ENCODE measurements at places on chromosomes 16 and 17.

DNA sequence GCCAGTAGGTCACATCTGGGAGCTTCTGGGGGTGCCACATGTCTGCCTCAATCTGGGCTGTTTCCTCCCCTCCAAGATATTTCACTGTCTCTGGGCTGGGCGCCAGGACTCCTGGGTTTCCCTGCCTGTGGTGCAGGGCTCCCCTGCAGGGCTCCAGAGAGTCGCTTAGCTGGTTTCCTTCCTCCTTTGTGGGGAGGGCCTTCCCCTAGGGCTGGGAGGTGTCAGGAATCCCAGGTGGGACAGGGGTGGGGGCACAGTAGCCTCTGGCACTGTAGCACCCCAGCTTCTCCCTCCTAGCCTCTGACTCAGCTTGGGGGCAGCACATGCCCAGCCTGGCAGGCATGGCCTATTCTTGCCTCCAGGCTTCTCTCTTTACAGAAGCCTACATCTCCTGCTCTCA, 2.6 kb downstream of the RARA start:
- no peak for DNase-seq

DNA sequence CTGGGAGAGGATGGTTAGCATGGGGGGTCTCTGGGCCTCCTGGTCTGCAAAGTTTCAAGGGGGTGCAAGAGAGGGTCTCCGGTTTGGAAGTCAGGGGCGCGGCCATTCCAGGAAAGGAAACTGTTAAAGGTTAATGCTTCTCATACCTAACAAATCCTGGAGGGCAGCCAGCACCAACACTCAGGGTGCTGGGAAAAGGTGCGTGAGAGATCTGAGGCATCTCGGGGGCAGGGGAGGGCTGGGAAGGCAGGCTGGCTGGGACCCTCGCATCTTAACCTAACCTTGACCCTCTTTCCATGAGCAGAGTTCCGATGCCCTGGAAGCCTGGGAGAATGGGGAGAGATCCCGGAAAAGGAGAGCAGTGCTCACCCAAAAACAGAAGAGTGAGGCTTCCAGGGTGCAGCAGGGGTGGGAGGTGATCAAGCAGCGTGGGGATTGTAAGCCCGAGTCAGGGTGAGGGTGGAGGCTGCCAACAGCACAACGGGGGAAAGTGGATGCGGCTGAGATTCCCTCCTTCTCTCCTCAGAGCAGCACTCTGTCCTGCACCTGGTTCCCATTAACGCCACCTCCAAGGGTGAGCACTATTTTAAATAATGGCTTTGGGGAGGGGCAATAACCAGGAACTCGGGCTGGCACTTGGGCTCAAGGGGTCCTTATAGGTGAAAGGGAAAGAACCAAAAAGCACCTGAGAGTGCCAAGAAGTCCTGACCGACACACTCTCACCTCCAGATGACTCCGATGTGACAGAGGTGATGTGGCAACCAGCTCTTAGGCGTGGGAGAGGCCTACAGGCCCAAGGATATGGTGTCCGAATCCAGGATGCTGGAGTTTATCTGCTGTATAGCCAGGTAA, 996 bp downstream of the TNFSF13 start:
- DNase-seq: no peak

- DNase-seq: no peak
These were observed 18.3 kb upstream of the CLEC18A start for GRCh38 chr16:69932691-69933392.

- DNase-seq: no peak
These were observed 32.5 kb upstream of the ENDOV start for GRCh38 chr17:80382446-80382845.

GRCh38 chr16:57689762-57690558, 4.6 kb upstream of the DRC7 start:
- peak; percentile 28 for DNase-seq

DNA sequence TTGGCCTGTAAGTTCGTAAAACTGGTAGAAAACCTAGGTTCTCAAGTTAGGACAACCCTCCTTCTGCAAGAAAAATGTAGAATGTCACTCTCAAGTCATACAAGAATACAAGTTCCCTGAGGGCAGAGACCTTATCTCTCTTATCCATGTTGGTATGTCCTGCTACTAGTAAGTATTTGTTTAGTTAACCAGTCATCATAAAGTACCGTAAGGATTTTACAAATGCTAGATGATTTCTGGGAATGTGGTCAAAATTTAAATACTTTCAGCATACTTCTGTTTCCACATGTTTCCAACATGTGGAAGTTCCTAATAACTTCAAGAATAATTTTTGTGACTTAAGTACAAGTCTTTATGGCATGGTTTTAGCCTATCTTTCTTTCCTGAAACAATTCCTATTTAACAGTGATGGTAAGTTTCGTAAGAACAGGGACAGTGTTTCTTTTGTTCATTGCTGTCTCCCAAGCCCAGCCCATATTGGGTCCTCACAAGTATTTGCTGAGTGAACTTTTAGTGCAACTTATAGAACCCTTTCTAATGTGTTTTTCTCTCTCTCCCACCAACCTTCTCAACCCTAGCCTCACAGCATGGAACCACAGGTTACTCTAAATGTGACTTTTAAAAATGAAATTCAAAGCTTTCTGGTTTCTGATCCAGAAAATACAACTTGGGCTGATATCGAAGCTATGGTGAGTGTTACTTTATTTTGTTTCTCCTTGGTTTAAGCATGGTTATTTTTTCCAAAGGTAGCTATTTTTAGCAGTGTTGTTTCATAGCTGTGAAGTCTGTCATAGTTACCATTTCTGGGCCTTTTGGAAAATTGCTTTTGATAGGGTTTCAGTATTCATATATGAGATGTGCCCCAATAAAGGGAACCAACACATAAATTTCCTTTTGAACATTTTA, 4.5 kb downstream of the NBR1 start:
- no peak for DNase-seq

- no peak for DNase-seq
These were observed 765 bp downstream of the MYO18A start for GRCh38 chr17:29179232-29180033.

DNA sequence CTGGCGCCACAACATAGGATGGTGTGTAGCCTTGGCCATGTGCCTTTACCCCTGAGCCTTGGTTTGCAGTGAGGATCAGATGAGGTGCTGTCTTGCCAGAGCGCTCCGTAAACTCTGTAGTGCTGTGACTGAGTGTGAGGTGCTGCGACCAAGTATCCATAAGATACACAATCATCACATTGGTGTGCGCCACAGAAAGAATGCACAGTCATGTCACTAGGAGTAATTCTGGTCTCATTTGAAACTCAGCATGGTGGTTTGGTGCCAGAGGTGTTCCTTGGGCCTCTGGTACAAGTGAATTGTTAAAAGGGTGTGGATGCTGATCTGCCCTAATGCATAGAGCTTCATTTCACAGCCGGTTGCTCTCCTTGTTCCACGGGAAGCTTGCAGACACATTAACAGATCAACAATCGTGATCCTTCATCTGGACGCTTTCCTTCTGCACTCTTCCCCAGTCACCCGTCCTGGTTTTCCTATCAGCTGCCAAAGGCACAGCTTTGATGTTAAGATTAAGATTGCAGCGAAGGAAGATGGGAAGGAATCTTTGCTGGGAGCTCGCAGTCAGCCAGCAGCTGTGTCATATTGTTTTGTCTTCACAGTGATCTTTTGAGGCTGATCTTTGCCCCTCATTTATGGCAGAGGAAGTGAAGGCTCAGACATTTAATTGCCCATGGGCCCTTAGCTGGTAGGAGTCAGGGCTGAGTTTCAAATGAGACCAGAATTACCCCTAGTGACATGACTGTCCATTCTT, 79.1 kb downstream of the KSR1 start:
- no peak for DNase-seq

- peak; percentile 22 for DNase-seq
These were observed 1.7 kb downstream of the CRAMP1 start for GRCh38 chr16:1613728-1614455.

GRCh38 chr17:37490022-37490587, 414 bp downstream of the DUSP14 start:
- peak; percentile 79 for DNase-seq
